ENCODE measurements at places on chromosomes 5 and 9.

GRCh38 chr9:78831726-78832125 is 534.8 kb downstream of the PSAT1 start:
- DNase-seq: no peak

- DNase-seq: peak; percentile 42
Measured at GRCh38 chr9:112771359-112772214, 21.0 kb downstream of the SNX30 start.

DNA sequence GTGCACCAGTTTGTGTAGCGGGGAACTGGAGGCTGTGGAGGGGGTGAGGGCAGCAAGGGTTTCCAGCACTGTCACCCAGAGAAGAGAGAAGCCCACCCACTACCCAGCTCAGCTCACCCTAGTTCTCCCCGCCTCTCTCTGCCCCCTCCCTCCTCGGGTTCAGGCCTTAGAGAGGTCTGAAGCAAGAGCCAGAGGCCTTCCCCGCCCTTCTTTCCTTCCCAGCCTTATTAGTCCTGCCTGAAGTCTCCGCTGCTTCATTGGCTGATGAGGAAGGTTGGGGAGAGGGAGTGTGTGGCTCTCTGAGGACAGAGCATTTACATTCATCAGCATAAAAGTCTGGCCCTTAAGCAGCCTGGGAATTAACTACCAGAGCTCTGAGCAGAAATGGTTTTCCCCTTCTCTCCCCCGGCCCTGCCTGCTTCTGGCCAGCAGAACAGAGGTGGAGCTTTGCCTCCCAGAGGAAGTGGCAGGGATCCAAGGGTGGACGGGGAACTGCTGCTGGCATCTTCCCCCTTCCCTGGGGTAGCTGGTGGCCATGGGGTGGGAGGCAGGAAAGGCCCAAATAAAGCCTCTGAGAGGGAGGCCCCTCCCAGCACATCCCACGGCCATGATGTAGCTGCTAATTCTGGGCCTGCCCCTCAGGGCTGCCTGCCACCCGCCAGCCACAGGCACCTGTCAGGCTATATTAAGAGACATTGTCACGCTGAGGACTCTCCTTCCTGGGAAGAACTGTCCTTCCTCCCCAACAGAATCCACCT is 4.1 kb downstream of the DNAJB5 start:
- peak; percentile 68 for DNase-seq

- peak; percentile 71 for DNase-seq
Measured at GRCh38 chr5:170389550-170389892, 354 bp upstream of the KCNMB1 start.

- DNase-seq: peak; percentile 47
Measured at GRCh38 chr9:134358662-134359319, 32.5 kb downstream of the RXRA start.

DNA sequence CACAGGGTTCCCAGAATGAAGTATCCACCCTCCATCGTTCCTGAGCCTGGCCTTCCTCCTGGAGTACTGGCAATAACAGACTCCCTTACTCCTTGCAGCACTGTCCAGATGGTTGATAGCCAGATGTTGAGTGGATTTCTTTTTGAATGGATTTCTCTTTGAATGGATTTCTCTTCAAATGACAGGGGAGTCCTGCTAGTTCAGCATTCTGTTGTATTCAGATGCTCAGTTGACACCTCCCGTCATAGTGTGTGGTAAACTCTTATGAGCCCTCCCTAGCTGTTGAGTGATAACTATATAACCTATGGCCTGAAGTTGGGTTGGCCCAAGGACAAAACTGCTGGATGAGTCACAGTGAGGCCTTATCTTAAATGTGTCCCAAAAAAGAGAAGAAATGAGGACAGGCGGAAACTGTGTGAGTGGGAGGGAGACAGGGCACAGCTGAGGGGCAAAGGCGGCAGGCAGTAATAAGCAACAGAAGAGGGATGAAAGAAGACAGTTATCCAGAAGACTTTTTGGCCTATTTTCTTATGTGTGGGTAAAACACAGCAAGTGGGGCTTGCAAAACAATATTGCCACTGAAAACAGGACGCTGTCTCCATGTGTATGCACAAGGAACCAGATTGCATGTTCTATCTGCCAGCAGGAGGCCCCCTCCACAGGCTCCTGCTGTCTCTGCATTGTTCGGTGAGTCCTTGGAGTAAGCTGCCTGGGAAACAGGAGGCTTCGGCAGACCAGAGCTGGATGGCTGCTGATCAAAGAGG is 209.5 kb upstream of the S1PR3 start:
- peak; percentile 58 for DNase-seq

DNA sequence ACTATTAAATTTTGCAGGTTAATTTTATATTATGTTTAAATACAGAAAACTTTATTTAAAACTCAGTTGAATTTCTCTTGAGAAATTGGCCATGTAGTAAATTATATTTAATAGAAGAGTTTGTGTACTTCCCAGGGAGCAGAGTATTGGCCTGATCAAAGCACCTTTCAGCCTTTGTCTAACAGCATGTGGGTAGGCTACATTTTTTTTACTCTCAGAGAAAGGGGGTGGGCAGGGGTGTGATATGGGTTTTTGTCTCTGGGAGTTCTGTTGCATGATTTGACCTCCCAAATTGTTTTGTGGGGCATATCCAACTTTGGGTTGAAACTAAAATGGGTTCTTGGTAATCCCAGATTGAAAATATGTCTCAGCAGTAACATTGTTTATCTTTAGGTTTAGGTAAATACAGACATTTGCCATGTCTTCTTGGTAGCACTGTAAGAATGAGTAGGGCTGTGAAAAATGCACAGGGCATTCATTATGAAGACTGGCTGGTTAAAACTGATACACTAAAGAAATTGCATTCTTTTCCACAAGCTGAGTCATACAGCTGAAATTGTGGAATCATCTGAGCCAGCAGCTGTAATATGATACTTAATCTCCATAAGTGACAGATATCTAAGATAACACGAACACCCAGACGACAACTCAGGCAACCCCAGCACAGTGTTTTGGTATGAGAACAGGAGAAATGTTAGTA is 75.4 kb upstream of the CDKN2B start:
- DNase-seq: no peak

- no peak for DNase-seq
Measured at GRCh38 chr5:168879929-168880328, 300.8 kb upstream of the PANK3 start.

GRCh38 chr9:69421908-69422801 is 97.1 kb downstream of the ENTREP1 start:
- DNase-seq: peak; percentile 57

DNA sequence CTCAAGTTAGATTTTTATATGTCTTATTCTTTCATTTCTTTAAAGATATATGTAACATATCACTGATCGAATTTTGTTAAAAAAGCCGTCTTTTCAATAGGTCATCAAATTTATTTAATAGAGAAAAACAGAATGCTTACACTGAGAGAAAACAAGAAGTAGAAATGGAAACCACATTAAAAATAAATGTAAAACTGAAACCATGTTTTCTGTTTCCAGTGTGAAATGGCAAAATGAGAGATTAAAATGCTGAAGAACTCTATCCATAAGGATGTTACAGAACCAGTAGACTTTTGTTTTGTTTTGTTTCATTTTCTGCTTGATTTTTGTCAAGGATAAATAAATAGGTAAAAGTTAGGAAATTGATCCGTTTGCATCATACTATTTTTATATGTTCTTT is 210.1 kb downstream of the PRDM9 start:
- DNase-seq: no peak

GRCh38 chr9:79433703-79434102 is 138.1 kb upstream of the TLE4 start:
- no peak for DNase-seq

DNA sequence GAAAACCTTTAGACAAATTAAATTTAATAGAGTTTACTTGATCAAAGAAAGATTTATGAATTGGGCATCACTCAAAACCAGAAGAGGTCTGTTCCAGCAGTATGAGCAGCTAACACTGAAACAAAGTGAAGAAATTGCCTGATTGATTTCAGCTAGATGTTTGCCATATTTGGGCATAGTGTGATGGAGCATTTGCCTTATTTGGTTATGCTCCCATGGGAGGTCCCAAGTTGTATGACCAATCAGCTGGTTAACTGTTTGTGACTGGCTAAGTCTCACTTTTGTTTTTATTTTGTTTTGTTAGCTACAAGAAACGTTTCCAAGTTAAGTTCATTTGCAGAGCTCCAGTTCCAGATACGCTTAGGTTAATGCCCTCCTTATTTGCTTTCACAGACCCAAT is 53.3 kb upstream of the LMNB1 start:
- DNase-seq: no peak

GRCh38 chr9:93916358-93916757 is 38.8 kb downstream of the BARX1 start:
- DNase-seq: no peak

- no peak for DNase-seq
Measured at GRCh38 chr9:89404074-89404473, 85.8 kb downstream of the SECISBP2 start.

Measured in inflammatory macrophage (primary cell).